ENCODE measurements at places on chromosomes 6 and 20. TPM values are rescaled to one million over a fixed set of nuclear protein-coding genes. Genes with fewer than 3 reads are reported as not detected.

LHFPL5 gene
- total RNA-seq: not detected

POPDC3 gene
- 1.4 TPM for total RNA-seq

SASH1 gene
- 9.0 TPM for total RNA-seq

LTA gene
- total RNA-seq: not detected

PTK6 gene
- 107 TPM for total RNA-seq

RPRD1B gene
- 18.7 TPM for total RNA-seq

MTFR2 gene
- 0.79 TPM for total RNA-seq

LINC00237 gene
- total RNA-seq: not detected

MYCT1 gene
- 0.13 TPM for total RNA-seq

OPN5 gene
- not detected for total RNA-seq

CDH4 gene
- 12.1 TPM for total RNA-seq

CDC25B gene
- 17.9 TPM for total RNA-seq

ENTPD6 gene
- 97.8 TPM for total RNA-seq

ARMH2 gene
- total RNA-seq: not detected

SAMD10 gene
- total RNA-seq: 2.7 TPM

TRDN gene
- total RNA-seq: not detected

MANEA gene
- 5.3 TPM for total RNA-seq

TP53TG5 gene
- not detected for total RNA-seq

CLPSL2 gene
- total RNA-seq: not detected

BHLHE23 gene
- total RNA-seq: not detected

IL17F gene
- not detected for total RNA-seq

DEFB114 gene
- not detected for total RNA-seq

CSE1L gene
- total RNA-seq: 60.8 TPM

CSNK2A1 gene
- total RNA-seq: 242 TPM

KHDC1 gene
- 1.7 TPM for total RNA-seq

QKI gene
- total RNA-seq: 67.2 TPM

LRRC1 gene
- total RNA-seq: 22.9 TPM

TCF15 gene
- not detected for total RNA-seq

FLOT1 gene
- 15.1 TPM for total RNA-seq

TMEM200A gene
- 0.79 TPM for total RNA-seq

PTPRT gene
- not detected for total RNA-seq

SIRPB1 gene
- not detected for total RNA-seq

BPIFB4 gene
- not detected for total RNA-seq

WFDC2 gene
- total RNA-seq: not detected

SNAP25 gene
- total RNA-seq: not detected

OXT gene
- not detected for total RNA-seq

IDH3B gene
- 103 TPM for total RNA-seq

OR2H1 gene
- not detected for total RNA-seq

DYNLT2 gene
- 1.1 TPM for total RNA-seq

SLC32A1 gene
- total RNA-seq: not detected

RGS19 gene
- total RNA-seq: 6.1 TPM

OGFRL1 gene
- 10.0 TPM for total RNA-seq

C6orf15 gene
- 0.13 TPM for total RNA-seq

CALHM6 gene
- 0.64 TPM for total RNA-seq

SEL1L2 gene
- not detected for total RNA-seq

PRDM1 gene
- total RNA-seq: 5.3 TPM

BCLAF1 gene
- 71.6 TPM for total RNA-seq

COL9A3 gene
- not detected for total RNA-seq

C6orf52 gene
- 2.1 TPM for total RNA-seq

TFAP2D gene
- not detected for total RNA-seq

KIF16B gene
- 19.0 TPM for total RNA-seq

CNBD2 gene
- 1.8 TPM for total RNA-seq

SOX4 gene
- total RNA-seq: 36.6 TPM

UST gene
- 26.9 TPM for total RNA-seq

BEND6 gene
- total RNA-seq: 0.53 TPM

RAET1L gene
- total RNA-seq: 0.79 TPM

REM1 gene
- total RNA-seq: not detected

SYNDIG1 gene
- not detected for total RNA-seq
